ENCODE measurements at places on chromosomes 6 and 20. TPM values are rescaled to one million over a fixed set of nuclear protein-coding genes. Genes with fewer than 3 reads are reported as not detected.
A peak's percentile ranks its signal among the peaks of the same experiment; 100 is the strongest.

DNA sequence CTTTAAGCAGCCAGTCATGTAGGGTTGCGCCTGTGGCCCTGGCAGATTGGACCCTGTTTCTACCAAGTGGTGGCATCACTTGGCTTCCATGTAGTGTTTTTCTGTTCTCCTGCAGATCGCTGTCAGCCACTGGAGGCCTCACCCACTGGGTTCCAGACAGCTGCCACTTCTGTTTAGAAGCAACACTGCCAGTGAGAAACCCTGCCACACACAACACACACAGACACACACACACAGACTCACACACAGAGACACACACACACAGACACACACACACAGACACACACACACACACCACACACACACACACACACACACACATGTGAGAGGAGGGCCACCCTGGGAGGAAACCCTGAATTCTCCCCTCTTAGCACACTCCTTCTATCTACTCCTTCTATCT is 51.8 kb downstream of the UTRN start:
- H3K4me1 ChIP-seq = no peaks in the 10 kb centered on the region
- no peak for DNase-seq
- H3K27me3 ChIP-seq = no peaks in the 10 kb centered on the region
- no peak overlapping the region for H3K4me3 ChIP-seq
- no peak overlapping the region for H3K27ac ChIP-seq
- no peaks in the 10 kb centered on the region for H3K36me3 ChIP-seq

- DNase-seq = peak; percentile 21
- peak overlapping the region; percentile 67 for H3K27ac ChIP-seq
- H3K27me3 ChIP-seq = no peaks in the 10 kb centered on the region
These were observed 493 bp downstream of the CRYBG1 start for GRCh38 chr6:106360989-106361430.

DNA sequence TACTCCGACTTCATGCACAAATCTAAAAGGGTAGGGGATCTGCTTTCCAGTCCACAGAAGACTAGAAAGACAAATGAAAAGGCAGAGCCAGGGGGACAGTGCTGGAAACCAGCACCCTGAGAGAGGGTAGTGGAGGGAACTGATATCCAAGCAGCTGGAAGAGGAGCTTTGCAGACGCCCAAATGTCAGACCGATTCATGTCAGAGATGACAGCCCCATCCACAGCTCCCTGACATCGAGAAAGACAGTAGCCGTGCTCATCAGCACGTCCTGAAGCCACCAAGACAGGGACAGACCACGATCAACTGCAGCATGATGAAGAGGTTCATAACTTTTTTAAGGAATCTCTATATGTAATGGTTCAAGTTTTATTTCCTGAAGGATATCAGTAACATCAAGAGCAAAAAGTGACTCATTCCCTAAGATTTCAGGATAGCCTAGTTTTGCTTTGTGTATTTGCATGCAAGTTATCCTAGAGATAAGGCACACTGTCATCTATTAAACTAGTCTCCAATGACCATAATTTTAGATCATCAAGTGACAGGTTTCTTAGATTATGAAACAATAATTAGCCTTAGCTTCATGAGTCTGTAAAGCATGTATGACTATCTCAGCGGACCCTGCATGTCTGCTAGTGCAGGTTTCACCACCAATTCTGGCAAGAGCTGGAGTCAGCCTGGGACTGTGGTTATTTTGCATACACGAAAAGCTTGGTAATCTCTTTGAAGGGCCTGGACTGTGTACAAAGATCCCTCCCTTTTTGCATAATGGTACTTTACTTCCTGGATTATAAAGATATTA is 43.0 kb downstream of the PRDM1 start:
- no peaks in the 10 kb centered on the region for H3K36me3 ChIP-seq
- no peaks in the 10 kb centered on the region for H3K4me1 ChIP-seq
- no peak overlapping the region for H3K27ac ChIP-seq

OOEP gene
- not detected for total RNA-seq

CLVS2 gene
- total RNA-seq = 3.0 TPM
